ENCODE measurements at places on chromosomes 1 and 21. TPM values are rescaled to one million over a fixed set of nuclear protein-coding genes. Genes with fewer than 3 reads are reported as not detected.

Gene FUCA1
- total RNA-seq, result 26.5 TPM

Gene GBP4
- total RNA-seq, result 1.0 TPM

Gene NOTCH2
- total RNA-seq, result 309 TPM

Gene CHI3L2
- total RNA-seq, result 128 TPM

Gene ASAP3
- 127 TPM for total RNA-seq

Gene TNFSF18
- total RNA-seq, result not detected

Gene OR2T4
- not detected for total RNA-seq
